ENCODE measurements at places on chromosomes 4 and X. TPM values are rescaled to one million over a fixed set of nuclear protein-coding genes. Genes with fewer than 3 reads are reported as not detected.

DNA sequence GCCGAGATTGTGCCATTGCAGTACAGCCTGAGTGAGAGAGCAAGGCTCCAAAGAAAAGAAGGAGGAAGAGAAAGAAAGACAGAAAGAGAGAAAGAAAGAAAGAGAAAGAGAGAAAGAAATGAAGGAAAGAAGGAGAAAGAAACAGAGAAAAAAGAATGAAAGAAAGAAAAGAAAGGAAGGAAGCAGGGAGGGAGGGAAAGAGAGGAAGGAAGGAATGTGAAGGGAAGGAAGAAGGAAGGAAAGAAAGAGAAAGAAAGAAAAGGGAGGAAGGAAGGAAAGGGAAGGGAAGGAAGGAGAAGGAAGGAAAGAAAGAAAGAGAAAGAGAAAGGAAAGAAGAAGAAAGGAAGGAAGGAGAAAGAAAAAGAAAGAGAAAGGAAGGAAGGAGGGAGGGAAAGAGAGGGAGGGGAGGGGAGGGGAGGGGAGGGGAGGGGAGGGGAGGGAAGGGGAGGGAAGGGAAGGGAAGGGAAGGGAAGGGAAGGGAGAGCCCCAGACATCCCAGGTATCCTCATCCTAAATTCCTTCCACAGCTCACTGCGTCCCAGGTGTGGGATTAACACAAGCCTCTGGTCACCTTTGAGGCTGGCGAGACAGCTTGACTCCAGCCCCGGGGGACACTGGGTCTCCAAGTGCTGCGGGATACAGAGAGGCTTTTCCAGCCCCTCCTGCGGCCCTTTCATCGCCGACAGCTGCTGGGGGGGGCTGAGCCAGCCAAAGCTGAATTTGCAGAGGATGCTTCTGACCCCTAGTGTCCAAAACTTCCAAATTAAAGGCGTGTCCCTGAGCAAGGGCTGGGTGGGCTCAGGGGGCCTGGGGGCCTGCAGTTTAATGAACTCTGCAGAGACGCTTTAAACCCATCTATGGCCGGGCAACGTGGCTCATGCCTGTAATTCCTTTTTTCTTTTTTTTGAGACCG lies 24.2 kb upstream of the CSF2RA start:
- no peak for DNase-seq

Gene TEX11
- 0.06 TPM for polyA plus RNA-seq

GRCh38 chr4:174284487-174284886 lies 776 bp downstream of the CEP44 start:
- DNase-seq: no peak

DNA sequence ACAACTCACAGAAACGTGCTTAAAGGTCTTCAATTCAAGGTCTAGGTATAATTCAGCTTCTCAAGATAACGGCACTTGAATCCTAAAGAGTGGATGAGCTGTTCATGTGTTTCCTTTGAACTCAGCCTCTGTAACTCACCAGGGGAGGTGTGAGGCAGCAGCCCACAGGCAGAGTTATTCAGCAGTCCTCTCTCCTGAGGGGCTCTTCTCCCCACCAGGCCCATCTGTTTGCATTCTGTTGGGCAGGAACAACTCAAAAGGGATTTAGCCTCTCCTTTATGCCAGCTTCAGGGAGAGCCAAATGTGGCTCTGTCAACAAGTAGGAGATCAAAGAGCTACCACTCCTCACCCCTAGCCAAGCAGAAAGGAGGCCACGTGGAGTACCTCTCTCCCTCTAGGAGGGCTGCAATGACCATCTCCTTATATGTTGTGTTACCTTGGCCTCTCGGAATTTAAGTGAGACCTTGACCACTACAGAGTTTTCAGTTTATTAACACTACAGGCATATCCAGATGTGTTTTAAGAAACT lies 151.2 kb downstream of the SPATA18 start:
- DNase-seq: no peak

DNA sequence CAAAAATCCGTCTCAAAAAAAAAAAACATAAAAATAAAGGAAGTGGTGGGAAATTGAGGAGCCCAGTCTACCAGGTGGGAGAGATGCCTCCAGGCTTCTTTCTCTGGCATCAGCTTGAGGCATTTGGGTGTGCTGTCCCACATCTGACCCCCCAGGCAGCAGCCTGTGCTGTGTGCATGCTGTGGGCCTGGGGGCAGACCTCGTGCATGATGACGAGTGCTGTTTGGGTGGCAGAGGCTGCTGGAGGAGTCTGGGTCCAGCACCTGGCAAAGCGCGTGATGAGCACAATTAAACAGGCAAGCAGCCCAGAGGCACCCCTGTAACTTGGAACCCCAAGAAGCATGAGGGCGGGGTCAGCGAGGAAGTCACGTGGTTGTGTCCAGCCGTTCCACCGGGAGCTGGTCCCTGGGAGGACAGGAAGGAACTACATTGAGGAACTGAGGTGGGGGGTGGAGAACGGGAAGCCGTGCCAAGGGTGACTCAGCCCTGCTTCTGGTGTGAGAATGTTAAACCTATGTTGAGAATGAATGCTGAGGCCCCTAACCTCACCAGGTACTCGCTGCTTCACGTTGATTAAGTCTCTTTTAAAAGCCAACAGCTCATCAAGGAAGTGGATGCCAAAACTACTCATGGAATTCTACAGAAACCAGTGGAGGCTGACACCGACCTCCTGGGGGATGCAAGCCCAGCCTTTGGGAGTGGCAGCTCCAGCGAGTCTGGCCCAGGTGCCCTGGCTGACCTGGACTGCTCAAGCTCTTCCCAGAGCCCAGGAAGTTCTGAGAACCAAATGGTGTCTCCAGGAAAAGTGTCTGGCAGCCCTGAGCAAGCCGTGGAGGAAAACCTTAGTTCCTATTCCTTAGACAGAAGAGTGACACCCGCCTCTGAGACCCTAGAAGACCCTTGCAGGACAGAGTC lies 6.1 kb downstream of the TACC3 start:
- DNase-seq: no peak

DNA sequence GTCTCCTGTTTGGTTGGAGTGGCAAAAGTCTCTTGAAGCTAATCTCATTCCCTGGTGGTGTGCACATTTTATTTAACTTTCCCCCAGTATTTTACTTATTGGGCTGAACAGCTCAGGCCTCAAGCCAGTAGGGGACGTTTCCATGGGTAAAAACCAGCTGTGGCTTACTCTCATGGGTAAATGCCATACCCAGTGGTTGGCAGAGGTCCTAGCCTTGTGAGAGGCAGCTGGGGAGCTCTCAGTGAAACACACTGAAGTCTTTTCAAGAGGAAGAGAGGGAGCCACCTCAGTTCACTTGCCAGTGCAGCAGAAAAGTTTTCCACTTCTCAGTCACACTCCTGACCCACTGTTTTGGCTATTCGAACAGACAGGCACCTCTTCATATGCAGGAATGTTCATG lies 1964.2 kb downstream of the ARAP2 start:
- DNase-seq: no peak

GRCh38 chr4:91837608-91838029 lies 466.1 kb upstream of the GRID2 start:
- no peak for DNase-seq

Gene SCFD2
- polyA plus RNA-seq: 10.6 TPM

GRCh38 chrX:38860106-38861013 lies 59.1 kb downstream of the MID1IP1 start:
- DNase-seq: no peak

Gene CLDN34
- polyA plus RNA-seq: not detected

Gene PDE6B
- polyA plus RNA-seq: 16.1 TPM

- DNase-seq: no peak
Observed at GRCh38 chrX:2756548-2756947, 4.7 kb downstream of the XG start.

Gene PSAPL1
- not detected for polyA plus RNA-seq

Gene BST1
- 3.9 TPM for polyA plus RNA-seq

- DNase-seq: peak; percentile 19
Observed at GRCh38 chrX:2664502-2664901, 26.6 kb upstream of the CD99 start.

DNA sequence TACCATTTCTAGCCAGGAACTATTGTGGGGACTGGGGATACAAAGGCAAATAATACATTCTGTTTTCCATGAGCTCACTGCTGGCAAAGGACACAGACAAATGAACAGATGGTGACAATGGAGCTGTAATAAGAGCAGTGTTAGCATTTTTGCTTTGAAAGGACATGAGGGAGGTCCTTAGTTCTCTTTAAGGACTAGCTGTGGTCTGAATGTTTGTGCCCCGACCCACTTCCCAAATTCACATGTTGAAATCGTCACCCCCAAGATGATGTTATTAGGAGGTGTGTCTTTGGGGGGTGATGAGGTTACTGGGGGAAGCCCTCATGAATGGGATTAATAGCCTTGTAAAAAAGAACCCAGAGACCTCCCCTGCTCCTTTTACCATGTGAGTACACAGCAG lies 30.3 kb downstream of the CCNG2 start:
- peak; percentile 57 for DNase-seq

- DNase-seq: no peak
Observed at GRCh38 chr4:54586320-54586955, 71.3 kb upstream of the KIT start.

- no peak for DNase-seq
Observed at GRCh38 chrX:38558686-38559085, 2.7 kb upstream of the TSPAN7 start.
